Kidney capillary endothelial cell (primary cell): ENCODE measurements at places on chromosomes 13 and 19.

- DNase-seq = peak; percentile 93
These were observed 759 bp downstream of the PPP1R15A start for GRCh38 chr19:48872884-48873475.

DNA sequence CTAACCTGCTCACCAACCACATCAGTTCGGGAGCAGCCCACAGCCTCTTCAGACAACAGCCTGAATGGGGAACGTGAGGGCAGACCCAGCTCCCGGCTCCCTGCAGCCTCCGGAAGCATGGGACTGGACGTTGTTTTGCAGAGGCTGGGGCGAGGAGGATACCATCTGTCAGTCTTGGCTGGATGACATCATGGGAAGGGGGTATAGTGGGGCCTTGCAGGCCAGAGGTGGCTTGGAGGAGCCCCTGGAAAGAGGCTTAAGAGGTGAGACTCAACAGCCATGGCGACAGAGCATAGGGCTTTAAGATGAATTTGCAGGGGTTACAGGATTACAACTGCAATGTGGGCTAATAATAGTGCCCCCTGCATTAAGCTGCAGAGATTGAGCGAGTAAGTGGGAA, 1.5 kb downstream of the FXYD3 start:
- no peak for DNase-seq

DNA sequence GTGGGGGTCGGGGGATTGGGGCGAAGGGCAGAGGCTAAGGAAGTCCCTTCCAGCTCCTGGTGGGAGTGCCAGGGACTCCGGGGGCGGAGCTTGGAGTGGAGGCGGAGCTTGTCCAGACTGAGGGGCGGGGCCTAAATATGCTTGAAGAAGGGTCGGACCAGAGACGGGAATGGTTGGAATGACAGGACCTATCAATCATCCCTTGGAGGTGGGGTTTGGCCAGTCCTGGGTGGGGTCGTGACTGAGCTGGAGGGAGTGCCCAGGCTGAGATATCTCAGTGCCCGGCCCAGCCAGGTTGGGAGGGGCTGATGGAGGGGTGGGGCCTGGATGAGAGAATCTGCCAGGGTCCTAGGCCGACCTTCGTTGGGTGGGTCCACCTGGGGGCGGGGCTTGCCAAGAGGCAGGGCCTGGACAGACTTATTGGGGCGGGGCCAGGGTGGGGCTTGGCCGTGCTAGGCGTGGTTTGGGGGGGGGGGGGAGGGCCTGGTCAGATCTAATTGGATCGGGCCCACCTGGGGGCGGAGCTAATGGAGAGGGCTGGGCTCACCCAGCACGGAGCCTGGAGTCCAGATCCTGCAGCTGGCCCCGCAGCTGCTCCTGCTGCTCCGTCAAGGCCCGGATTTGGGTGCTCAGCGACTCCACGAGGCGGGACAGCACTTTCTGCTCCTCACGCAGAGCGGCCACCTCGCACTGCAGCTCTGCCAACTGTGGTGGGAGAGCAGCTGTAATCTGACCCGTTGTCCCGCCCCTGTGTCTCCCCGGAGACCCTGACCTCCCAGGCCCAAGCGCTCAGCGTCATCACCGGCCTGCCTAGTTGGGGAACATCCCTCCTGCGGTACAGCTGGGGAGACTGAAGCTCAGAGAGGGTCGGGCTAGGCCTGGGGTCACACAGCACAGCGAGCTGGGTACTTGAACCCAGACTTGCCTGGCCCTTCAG, 2.6 kb upstream of the WIZ start:
- peak; percentile 54 for DNase-seq

DNA sequence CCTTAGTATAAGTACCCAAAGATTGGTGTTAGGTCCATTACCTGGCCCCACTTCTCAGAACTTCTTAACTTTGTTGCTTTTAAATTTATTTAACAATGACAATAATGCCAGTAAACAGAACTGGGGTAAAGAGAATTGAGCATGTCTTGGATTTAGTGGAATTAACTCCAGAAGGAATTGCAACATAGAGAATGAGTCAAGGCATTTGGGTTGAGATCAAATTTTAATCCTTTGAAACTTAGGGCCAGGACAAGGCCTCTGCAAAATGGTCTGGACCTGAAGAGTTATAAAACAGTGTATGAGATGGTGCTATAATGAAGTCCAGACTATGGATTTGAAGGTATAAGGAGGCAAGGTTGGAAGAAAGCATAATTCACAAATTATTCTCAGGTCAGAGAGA, 1030.4 kb downstream of the SLITRK5 start:
- no peak for DNase-seq
